ENCODE measurements at places on chromosomes 1 and 21. TPM values are rescaled to one million over a fixed set of nuclear protein-coding genes. Genes with fewer than 3 reads are reported as not detected.
A peak's percentile ranks its signal among the peaks of the same experiment; 100 is the strongest.

DNA sequence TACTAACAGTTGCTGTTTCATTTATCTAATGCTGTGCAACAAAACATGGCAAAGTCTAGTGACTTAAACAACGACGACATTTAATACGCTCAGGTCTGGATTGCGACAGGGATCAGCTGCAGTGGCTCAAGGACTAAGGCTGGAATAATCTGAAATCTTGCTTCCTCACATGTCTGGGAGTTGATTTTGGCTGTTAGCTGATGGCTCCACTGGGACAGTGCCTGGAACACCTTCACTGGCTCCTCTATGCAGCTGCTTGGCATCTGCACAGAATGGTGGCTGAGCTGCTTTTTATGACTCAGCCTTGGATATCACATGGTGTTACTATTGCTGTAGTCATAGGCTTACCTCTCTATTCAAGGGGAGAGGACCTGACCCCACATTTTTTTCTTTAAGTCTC lies 24.0 kb upstream of the BTG3 start:
- DNase-seq: no peak

- DNase-seq: no peak
Measured at GRCh38 chr1:113303267-113303666, 87.0 kb upstream of the MAGI3 start.

GRCh38 chr1:26278724-26279455 lies 996 bp upstream of the SH3BGRL3 start:
- peak; percentile 62 for DNase-seq

GRCh38 chr1:36161641-36162531 lies 5.9 kb downstream of the MAP7D1 start:
- DNase-seq: peak; percentile 70

Gene FAM151A
- total RNA-seq: not detected

Gene KRTAP13-2
- not detected for total RNA-seq

Gene ZBTB8B
- total RNA-seq: not detected

Gene DNAJC28
- 0.75 TPM for total RNA-seq
